ENCODE measurements at places on chromosomes 3 and 15. TPM values are rescaled to one million over a fixed set of nuclear protein-coding genes. Genes with fewer than 3 reads are reported as not detected.

SPINK8 gene
- not detected for total RNA-seq

GOLGA8K gene
- total RNA-seq: not detected

ROBO2 gene
- total RNA-seq: not detected

NEK10 gene
- total RNA-seq: 6.7 TPM

CFAP20DC gene
- 6.9 TPM for total RNA-seq

KLHL24 gene
- 16.7 TPM for total RNA-seq

IL17RE gene
- 5.5 TPM for total RNA-seq

CBLB gene
- 20.9 TPM for total RNA-seq

ZNF860 gene
- 0.53 TPM for total RNA-seq

EPHA6 gene
- total RNA-seq: not detected

WDR76 gene
- 23.6 TPM for total RNA-seq

SERPINI1 gene
- 1.4 TPM for total RNA-seq

CCDC66 gene
- 3.2 TPM for total RNA-seq

BCL2A1 gene
- total RNA-seq: 0.86 TPM

KNG1 gene
- not detected for total RNA-seq

CHCHD6 gene
- total RNA-seq: 18.6 TPM

SMCO1 gene
- total RNA-seq: not detected

ETV5 gene
- 43.5 TPM for total RNA-seq

BFSP2 gene
- total RNA-seq: not detected

NR2E3 gene
- total RNA-seq: 0.18 TPM

CCDC80 gene
- total RNA-seq: 318 TPM

TEX9 gene
- 1.9 TPM for total RNA-seq

All from myometrial cell (primary cell).